Cerebellar nuclear complex (tissue), 1 donor: ENCODE measurements at places on chromosomes 2 and 18.

GRCh38 chr2:85902496-85902895, 13.7 kb upstream of the ST3GAL5 start:
- DNase-seq, result no peak

DNA sequence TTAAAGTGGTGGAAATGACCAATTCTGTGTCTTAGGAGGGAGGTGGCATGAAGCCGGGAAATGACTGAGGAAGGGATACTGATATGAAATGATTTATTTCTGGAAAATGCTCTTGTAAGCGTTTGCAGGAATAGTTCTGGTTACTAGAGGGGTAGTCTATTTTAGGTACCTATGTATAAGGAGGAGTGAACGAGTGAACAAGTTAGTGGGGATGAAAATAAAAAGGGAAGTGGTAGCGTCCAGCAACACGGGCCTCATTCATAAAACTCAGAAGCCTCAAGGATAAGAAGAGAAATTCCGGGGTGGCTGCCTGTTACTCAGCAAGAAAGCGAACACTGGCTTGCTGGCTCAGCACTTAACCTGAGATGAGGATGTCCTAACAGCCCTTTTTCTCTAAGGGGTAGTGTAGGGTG, 303.3 kb downstream of the NCKAP5 start:
- no peak for DNase-seq

- DNase-seq, result no peak
These were observed 65.4 kb upstream of the BZW1 start for GRCh38 chr2:200746301-200746700.

GRCh38 chr2:74001781-74002504, 17.2 kb downstream of the TET3 start:
- no peak for DNase-seq
